ENCODE measurements at places on chromosomes 2 and 18. TPM values are rescaled to one million over a fixed set of nuclear protein-coding genes. Genes with fewer than 3 reads are reported as not detected.

DNA sequence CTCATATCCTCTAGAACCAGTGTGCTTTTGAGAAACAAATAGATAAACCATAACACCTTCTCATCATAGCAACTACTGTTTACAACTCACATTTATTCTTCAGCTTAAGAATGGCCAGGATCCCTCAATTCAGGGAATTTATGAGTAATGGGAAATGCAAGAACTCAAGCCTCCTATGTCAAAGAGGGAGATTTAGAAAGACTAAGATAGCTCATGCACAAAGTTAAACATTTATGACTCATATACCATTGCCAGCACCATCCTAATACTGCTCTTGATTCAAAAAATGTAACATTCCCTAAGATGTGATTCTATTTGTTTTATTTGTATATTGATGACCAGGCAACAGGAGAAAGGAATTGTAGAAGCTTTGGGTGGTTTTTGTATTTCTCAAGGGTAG is 172.8 kb downstream of the CYP26B1 start:
- DNase-seq: no peak

The SLC8A1 gene
- total RNA-seq: 17.0 TPM

GRCh38 chr18:69683176-69683575 is 264.5 kb downstream of the CD226 start:
- DNase-seq: no peak

DNA sequence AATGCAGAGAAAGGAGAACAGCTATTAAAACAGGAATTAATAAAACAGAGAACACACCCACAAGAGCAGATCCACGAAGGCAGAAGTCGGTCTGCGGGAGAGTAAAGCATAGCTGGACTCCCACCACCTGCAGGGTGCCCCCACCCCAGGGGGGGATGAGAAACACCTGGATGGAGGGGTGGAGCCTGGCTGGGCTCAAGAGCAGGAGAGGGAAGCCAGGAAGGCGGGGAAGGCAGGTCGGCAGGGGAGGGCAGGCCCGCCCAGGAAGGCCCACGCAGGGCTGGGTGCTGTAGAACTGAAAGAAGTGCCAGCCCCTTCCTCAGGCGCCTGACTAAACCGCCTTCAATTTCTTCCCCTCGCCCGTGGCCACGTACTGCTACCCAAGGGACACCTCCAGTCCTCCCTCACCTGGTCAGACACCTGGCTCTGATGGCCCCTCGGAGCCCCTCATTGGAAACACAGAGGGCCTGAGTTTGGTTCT is 175.4 kb downstream of the HDAC4 start:
- DNase-seq: no peak

DNA sequence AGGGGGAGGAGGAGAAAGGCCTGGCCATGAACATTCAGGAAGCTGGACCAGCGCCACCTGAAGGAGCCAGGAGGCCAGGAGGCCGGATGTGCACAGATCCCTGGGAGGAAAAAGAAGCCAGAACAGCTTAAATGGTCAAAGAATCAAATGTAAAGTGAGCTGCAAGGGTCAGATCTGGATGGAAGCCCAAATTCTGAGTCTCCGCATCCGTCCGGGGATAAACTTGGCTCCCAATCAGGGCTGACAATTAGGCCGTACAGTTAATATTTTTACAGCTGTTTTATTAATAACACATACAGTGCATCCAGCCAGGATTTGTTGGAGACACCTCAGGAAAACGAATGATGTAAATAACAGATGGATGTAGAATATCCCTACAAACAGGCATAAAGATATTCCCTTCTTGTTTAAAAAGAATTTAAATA is 495.1 kb upstream of the TCF4 start:
- peak; percentile 14 for DNase-seq

DNA sequence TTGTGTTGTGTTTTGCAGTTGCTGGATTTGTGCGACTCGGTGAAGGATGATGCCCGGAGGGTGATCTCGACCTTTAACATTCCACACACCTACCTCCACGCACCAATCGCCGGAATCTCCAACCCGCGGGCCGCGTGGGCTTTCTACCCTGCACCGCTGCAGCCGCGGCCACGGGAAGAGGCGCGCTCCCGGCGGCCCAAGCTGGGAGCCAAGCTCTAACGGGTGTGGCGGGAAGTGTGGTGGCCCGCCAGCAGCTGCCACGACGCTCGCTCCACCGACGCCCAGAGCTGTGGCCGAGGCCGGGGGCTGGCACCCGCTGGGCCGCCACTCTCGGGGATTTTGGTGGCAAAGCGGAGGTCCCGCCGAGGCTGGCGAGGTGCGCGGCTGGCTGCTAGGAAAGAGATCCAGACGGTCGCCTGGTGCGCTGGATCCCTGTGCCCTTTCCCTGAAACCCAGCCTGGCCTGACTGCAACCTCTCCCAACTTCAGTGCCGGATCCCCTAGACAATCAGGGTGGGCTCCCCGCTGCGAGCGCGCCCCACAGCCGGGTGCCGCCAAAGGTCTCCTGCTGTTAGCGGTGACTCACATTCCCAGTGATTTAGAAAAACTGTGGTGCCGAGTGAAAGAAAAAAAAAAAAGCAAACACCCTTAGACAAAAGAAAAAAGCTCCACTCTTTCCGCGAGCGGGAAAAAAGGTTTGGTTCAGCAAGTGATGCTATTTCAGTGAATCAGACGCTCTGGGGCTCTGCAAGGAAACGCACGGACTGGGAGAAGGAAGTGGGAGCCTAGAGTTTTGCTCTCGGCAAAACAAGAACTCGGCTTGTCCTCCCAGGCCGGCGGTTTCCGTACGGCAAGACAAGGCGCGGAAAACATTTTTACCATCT is 2.9 kb upstream of the BCL2L11 start:
- peak; percentile 71 for DNase-seq

The ROCK2 gene
- 77.8 TPM for total RNA-seq

- no peak for DNase-seq
These were observed 356.0 kb downstream of the PTPRM start for GRCh38 chr18:7923105-7923504.

- DNase-seq: no peak
These were observed 180.8 kb downstream of the GLI2 start for GRCh38 chr2:120916446-120916845.

The NDC80 gene
- total RNA-seq: 1.5 TPM

GRCh38 chr2:60334610-60335009 is 218.8 kb downstream of the BCL11A start:
- no peak for DNase-seq

DNA sequence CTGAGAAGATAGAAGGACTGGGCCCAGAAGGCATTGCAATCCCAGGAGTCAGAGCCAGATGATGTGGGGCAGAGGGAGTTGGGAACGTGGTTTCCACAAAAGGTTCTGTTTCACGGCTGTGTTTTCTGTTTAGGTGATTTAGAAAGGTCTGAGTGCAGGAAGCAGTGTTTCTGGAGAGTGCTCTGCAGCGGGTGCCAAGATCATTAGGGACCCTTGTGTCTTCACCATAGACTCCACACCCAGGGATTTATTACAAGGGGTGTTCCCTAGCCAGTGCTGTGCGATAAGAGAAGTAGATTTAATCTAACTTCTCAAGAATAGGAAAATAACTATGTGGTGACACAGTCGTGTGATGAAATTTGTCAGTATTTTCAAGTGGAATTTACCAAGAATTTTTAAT is 221.1 kb upstream of the TPO start:
- DNase-seq: no peak

DNA sequence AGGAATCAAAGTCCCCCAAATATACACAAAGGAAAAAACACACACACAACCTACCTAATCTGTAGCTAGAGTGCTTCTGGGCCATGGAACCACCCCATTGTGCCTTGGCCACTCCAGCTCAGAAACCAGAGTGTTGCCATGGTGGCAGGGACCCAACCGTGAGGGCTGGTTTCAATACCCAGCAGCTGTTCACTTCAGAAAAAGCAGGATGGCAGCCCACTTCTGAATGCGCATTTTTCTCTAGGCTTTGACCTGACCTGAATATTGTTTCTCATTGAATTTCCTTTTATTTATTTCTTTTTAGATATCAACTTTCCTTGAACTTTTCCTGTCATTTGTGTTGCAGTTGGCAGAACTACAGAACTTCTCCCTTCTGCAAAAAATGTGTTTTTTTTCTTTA is 43.0 kb upstream of the EHBP1 start:
- no peak for DNase-seq

The LIMS2 gene
- 29.9 TPM for total RNA-seq

DNA sequence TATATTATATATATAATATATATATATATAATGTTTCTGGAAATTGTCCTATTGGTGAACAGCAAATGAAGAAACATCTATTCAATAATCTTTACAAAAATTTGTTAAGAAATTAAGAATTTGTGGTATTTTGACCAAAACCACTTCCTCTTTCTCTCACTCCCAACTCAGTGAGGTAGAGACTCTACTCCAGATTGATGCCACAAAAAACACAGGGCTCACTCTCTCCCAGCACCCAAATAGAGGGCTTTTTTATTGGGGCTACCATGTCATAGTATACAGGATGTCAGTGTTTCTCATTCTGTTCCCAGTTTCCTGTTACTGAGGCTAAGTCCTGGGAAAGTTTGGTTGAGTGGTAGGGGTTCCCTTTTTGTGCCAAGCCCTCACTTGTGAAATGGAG is 1155.4 kb downstream of the BCL11A start:
- DNase-seq: no peak

- no peak for DNase-seq
These were observed 254.3 kb downstream of the RBM43 start for GRCh38 chr2:151007365-151007764.

DNA sequence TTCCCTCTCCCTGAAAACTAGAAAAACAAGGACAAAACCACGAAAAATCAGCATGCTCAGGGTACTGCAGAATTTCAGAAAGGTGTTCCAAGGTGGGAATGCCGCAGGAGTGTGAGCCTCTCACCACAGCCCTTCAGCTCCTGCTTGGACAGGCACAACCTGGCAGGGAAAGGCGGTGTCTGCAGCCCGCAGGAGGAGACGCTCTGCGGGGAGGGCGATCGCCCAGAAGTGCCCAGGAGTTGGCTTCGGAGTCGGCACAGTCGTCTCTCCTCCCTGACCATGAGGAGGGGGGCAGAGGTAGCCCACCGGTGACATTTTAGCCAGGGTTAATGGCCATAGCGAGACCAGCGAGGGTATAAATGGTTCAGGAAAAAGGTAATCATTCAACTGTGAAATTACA is 57.2 kb downstream of the TMEM18 start:
- no peak for DNase-seq

DNA sequence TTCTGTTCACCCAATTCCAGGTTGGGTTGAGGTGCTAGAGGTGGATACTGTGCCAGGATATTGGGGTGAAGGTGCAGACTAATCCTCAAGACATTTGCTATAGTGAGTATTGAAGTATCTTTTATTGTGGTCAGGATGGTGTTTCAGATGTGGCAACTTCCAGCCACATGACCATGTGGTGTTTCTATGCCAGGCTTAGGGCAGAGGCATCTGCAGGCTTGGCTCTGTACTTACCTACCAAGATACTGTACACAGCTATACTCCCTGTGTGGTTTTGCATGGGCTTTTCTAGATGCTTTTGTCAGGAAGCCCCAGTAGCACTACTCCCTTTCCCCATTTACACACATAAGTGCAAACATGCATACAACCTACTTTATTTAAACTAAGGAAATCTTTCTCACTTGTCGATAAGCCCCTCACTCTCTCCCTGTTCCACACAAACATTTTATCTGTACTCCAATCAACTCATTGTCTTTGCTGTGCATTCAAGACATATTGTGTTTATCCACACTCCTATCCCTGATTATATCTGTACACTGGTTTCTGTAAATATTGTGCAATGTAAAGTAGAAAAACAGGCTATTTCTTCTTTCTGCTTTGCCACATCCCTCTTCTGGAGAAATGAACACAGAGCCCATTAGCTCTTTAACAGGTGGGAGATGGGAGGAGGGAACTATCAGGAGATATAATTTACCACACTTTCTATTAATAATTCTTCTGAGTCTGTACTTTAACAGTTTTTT is 12.3 kb downstream of the ARL6IP6 start:
- DNase-seq: no peak

DNA sequence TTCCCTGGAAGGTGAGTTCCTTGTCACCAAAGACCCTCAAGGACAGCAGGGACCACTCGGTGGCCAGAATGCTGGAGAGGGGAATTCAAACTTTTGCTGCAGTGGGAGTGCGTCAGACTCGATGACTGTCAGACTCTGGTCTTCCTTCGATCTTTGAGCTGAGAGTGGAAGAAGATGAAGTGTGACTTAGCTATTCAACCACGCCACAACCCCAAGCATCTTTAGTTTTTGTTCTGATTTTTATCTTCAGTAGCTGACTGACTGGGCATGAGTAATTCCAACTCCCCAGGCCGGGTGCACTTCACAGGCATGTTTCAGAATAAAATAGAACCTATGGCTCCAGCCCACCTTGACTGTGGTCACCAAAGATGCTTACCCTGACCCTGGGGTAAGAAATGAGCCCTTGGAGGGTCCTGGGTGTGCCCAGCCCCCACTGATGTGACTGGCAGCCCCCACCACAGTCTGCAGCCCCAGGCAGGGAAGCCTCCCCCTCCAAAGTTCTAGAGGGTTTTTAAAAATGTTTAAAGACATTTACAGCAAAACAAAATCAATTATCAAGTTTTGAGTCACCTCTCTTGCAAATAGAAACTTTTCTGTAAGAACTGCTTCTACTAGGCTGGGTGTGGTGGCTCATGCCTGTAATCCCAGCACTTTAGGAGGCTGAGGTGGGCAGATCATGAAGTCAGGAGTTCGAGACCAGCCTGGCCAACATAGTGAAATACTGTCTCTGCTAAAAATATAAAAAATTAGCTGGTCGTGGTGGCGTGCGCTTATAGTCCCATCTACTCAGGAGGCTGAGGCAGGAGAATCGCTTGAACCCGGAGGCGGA is 24.9 kb upstream of the YWHAQ start:
- no peak for DNase-seq

GRCh38 chr18:76456018-76456750 is 38.9 kb downstream of the ZNF516 start:
- DNase-seq: no peak

- no peak for DNase-seq
These were observed 219.7 kb upstream of the PKDCC start for GRCh38 chr2:41828052-41828643.

The TYMS gene
- 42.1 TPM for total RNA-seq

DNA sequence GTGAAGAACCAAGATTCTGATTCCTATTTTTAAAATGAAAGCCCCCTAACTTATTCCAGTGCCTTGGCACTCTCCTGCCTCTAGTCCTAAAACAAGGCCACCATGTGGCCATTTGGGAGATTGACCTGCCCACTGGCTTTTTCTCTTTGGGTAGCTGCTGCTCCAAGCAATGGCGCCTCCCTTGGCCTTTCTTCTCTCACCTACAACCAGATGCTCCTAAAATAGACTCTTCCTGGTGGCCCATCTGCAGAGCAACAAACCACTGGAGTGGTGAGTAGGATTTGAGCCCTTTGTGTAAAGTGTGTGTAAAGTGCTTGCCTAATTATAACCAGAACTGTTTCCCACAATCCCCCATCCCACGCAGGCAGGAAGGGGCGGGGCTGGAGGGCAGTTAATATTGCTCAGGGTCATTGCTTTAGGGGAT is 114.2 kb downstream of the FHOD3 start:
- DNase-seq: peak; percentile 18

- no peak for DNase-seq
These were observed 40.5 kb downstream of the ABHD3 start for GRCh38 chr18:21664069-21664468.

The ABHD1 gene
- total RNA-seq: not detected

- DNase-seq: no peak
These were observed 69.6 kb downstream of the CABYR start for GRCh38 chr18:24208270-24209035.

All from mucosa of descending colon (tissue), 3 donors.